ENCODE measurements at places on chromosomes 3 and 15.

GRCh38 chr3:125294411-125294810 lies 80.7 kb downstream of the ZNF148 start:
- no peak for DNase-seq

DNA sequence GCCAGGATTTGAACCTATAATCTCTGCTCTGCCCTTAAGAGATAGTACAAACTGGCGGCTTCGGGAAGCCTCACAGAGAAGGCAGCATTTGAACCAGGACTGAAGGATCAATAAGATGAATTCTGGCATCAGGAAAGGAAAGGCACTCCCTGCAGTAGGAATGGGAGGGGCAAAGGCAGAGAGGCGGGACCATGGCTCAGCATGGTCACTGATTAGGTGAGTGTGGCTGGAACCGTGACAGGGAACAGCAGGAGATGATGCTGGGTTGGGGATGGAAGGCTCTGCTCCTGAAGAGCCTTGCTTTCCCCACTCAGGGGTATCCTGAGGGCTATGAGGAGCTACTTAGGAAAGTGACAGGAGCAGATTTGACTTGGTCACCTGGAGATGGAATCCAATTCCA lies 158.5 kb downstream of the FEZF2 start:
- no peak for DNase-seq

- DNase-seq = peak; percentile 67
Measured at GRCh38 chr3:50340448-50341329, at the start of gene RASSF1. TSS of gene RASSF1 (minus strand) at chr3:50340836. CDS start at chr3:50340805, 31 bp downstream.

GRCh38 chr3:64224826-64225610 lies at the start of gene PRICKLE2:
TSS of gene PRICKLE2 (minus strand) at chr3:64225466. CDS start at chr3:64198927, 26,539 bp downstream.
- no peak for DNase-seq

DNA sequence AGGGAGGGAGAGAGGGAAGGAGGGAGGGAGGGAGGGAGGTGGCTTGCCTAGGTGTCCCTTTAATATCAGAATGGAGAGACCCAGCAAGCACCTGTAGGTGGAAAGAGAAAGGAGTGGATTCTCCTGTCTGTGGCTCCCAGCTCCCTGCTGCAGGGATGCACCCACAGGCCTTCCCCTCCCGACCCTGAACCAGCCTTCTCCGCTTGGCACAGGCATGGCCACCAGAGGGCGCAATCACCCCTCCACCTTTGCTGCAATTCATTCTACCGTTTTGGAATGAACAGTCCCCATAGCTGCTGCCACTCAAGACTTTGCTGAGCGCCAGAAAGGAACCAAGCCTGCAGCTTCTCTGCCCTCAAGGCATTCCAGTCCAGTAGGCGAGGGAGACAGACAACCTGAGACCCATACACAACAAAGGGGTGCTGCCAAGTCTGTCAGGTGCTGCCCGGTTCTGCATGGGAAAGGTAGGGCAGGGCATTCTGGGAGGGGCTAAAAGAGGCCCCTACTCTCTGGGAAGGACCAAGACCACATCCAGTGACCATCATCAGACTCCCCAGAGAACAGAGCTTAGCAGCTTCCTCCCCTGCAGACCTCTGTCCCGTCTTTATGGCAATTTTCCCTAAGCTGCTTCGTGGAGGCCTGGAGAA lies 4.9 kb downstream of the TLR9 start:
- DNase-seq = peak; percentile 88

- no peak for DNase-seq
Measured at GRCh38 chr3:187694801-187695200, 7.6 kb downstream of the RTP2 start.

DNA sequence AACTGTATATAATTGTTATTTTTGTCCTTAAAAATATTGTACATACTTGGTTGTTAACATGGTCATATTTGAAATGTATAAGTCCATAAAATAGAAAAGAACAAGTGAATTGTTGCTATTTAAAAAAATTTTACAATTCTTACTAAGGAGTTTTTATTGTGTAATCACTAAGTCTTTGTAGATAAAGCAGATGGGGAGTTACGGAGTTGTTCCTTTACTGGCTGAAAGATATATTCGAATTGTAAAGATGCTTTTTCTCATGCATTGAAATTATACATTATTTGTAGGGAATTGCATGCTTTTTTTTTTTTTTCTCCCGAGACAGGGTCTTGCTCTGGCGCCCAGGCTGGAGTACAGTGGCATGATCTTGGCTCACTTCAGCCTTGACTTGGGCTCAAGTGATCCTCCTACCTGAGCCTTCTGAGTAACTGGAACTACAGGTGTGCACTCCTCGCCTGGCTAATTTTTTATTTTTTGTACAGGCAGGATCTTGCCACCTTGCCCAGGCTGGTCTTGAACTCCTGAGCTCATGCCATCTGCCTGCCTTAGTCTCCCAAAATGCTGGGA lies 10.7 kb downstream of the NFKBIZ start:
- DNase-seq = no peak

GRCh38 chr3:72311425-72311824 lies 526.5 kb upstream of the PROK2 start:
- no peak for DNase-seq

- DNase-seq = no peak
Measured at GRCh38 chr3:24310887-24311286, 183.8 kb downstream of the THRB start.

- DNase-seq = no peak
Measured at GRCh38 chr15:73684581-73685455, 635 bp downstream of the CD276 start.

DNA sequence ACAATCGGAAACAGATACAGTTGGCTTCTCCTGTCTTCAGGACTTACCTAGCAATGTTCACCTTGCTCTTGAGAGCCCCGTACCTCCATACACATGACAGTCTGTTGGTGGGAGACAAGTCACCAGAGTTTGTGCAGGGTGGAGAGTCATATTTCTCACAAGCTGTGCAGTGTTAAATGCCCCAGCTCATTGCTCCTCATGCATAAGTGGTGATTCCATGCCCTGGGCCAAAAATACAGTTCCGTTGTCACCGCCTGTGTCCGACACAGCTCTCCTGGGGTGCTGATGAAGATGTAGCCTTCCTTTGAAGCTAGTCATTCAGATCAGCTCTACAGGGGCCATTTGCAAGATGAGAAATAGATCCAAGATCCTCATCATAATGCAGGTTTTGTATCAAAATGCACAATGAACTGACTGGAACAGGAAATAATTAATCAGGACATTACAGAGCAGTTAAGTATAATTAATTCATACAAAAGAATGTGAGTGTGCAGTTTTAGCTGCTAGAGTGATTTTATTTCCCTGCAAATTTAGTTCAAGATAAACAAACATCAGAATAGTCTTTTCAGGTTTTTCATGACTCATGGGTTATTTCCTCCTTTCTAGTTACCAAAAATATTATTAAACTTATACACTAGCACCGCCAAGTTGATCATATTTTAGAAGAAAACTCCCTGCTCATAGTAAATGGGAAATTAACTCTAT lies 66.5 kb downstream of the CD47 start:
- no peak for DNase-seq

GRCh38 chr15:97598353-97598798 lies 362.1 kb upstream of the ARRDC4 start:
- no peak for DNase-seq

DNA sequence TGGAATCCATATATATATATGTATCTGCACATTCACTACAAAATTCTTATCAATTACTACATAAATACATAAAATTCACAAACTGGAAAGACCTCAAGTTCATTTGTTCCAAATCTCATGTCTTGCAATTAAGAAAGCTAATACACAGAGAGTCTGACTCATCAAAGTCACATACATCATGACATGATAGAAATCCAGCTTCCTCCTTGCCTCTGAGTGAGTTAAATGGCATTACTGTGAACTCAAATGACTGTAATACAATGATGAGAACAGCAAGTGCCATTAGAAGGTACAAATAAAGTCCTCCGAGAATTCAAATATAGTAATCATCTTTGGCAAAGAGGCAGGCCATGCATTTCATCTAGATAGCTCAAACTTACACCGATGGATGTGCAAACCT lies 55.1 kb upstream of the AGTR1 start:
- DNase-seq = no peak

DNA sequence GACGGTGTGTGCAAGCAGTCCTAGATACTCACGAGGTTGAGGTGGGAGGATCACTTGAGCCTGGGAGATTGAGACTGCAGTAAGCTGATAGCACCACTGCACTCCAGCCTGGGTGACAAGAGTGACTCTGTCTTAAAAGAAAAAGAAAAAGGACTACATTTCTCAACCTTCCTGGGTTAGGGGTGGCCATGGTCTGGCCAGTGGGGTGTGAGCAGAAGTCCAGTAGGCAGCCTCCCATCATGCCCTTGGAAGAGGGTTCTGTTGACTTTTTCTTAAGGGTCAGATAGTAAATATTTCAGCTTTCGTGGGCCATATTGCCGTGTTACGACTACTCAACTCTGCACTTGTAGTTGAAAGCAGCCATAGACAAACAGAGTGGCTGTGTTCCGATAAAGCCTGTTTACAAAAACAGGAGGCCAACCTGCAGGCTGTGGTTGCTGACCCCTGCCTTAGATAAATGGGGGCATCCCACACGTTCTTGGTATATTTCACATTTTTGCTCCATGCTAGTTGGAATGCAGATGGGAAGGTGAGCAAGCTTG lies 31.0 kb upstream of the PDE8A start:
- no peak for DNase-seq

- DNase-seq = no peak
Measured at GRCh38 chr15:92666780-92667179, 11.2 kb upstream of the FAM174B start.

DNA sequence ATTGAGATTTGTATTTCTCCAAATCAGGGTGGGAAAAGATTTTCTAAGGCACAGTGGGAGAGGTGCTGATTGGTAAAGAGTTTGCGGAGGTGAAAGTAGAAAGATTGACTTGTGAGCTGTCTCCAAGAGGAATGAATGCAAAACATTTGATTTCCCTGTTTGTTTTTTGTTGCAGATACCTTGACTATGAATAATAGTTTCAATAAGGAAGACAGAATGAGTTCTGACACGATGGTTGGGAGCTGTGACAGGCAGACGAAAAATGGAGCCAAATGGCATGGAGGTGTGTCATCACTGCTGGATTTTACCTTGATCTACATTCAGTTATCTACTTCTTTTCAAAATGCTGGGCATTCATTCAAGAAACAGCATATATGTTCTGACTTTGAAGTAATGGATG lies 145.1 kb downstream of the NFKBIZ start:
- DNase-seq = no peak

DNA sequence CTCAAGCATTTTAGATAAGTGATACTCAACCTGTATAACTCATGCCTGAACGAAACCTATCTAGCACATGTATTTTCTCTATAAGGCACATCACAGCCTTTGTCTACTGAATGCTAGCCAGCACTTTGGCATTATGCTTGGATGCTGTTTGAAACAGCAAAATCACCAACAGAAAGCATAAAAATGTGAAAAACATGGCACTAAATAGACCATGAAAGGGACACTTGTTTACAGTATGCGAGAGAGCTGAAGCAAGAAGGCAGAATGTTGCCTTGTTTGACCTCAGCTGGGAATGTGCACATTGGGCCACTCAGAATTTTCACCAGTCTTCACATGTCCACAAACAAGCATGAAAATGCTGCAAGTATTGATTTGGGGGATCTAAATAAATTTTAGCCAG lies 59.5 kb downstream of the MINDY2 start:
- no peak for DNase-seq

DNA sequence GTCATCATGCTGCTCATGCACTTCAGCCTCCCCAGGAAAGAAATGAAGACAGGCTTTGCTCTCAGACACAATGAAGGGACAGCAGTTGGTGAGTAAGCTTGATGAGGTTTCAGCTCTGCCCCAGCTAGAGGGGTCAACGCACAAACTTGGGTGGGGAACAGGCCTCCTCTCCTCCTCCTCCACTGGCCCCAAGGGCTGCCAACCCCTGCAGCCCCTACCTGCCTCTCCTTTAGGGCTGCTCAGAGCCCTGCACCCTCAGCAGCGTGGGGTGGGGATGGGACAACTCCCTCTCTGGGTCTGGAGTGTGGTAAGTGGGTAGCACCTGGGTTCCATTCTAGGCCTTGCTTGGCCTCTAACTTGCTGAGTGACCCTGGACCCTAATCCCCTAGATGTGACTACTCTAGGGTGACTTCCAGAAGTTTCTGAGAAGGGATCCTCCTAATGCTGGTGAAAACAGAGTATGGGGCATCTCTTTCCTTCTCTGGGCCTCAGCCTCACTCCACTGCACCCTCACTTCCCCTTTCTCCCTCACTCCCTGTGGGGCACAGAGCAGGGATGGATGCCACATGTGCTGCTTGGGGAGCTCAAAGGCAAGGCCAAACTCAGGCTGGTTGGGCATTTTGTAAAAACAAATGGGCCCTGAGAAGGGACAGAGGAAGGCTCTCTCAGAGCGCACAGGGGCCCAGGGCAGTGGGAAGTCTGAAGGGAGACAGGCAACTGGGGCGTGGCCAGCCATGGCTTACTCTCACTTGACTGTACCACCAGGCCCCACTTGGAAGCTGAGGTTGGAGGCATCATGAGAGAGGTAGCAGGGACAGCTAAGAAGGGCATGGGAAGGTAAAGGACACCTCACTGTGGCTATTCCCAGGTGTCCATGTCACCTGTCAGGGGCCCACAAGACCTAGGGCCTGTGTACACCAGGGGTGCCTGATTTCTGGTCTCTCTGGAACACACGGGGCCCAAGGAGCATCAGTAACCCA lies 64.0 kb downstream of the SYNM start:
- DNase-seq = no peak

All from stimulated activated naive CD8-positive, alpha-beta T cell treated with anti-CD3 and anti-CD28 coated beads, Interleukin-15, amount 100 ng/mL, for 72 hours (primary cell).